ENCODE measurements at places on chromosomes 12 and 14.

DNA sequence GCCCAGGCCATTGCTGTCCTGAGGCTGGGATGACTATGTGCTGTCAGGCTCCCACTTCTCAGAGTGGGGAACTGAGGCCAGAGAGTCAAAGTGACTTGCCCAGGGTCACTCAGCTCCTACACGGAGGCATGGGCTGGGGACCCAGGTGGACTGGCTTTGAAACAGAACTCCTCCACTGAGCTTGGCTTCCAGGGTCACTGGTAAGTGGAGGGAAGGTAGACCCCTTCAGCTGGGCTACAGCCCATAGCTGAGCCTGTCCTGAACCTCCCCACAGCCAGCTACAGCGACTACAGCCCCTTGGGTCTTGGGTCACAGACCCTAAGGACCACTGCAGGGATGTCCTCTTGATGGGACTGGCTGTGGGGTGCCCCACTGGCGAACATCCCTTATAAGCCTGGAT is 40.3 kb upstream of the TRAF3 start:
- no peak for DNase-seq

GRCh38 chr14:71703477-71703876 is 228.8 kb upstream of the RGS6 start:
- no peak for DNase-seq

- no peak for DNase-seq
Measured at GRCh38 chr14:104215706-104216334, 77.4 kb downstream of the KIF26A start.

DNA sequence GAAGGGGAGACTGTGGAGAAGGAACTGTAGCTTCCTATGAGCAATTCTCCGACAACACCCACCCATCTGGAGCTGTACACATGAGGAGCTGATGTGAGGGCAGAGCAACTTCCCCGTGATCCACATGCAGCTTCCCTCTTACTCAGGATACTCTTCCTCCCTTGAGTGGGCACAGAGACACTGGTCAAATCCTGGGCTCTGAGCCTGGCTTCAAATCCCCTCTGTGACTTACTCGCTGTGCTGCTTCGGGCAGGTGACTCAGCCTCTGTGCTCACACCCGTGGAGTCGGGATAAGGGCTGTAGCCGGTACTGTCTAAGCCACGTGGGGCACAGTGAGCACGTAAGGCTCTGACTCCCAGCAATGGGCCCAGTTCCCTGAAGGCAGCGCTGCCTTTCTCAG is 31.1 kb downstream of the ZFYVE21 start:
- DNase-seq = no peak

- DNase-seq = peak; percentile 72
Measured at GRCh38 chr14:44803239-44803905, 158.4 kb downstream of the KLHL28 start.

- DNase-seq = no peak
Measured at GRCh38 chr14:85239791-85240190, 290.2 kb upstream of the FLRT2 start.

GRCh38 chr12:90922145-90922627 is 32.8 kb downstream of the CCER1 start:
- DNase-seq = peak; percentile 58

DNA sequence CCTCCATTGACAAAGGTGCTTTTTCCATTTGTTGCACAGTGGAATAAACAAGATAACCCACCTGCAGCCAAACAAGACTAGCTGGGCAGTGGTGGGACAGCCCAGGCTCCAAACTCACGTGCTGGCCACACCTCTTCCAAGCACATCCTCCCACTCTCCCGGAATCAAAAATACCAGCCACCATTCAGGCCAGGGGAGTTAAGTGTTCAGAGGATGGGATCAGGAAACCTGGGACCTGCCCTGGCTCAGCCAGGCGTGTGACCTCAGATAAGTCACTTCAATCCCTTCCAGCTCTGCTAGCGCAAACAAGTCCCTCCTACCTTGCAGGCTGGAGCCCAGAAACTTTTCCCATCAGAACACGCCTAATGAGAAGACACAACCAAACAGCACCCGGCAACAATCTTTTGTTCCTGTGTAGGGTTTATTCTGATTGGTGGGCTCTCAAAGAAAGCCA is 43.3 kb downstream of the ACTN1 start:
- peak; percentile 99 for DNase-seq

DNA sequence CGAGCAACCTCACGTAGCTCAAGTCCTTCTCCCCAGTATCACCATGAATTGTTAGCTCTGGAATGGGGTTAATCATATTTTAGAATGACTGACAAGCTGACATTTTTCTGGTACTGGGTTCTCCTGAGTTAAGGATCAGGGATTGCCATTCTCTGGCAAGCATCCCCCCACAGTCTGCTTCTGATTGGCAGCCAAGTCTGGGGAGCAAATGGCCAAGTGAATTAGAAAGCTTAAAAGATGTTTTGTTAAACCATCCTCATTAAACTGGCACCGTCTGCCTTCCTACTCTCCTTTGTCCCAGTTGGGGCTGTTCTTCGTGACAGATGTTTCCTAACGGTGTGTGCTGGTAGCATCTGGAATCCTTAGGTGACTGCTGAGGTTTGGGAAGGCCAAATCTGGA is 17.2 kb upstream of the CISTR start:
- no peak for DNase-seq

GRCh38 chr12:109444259-109444658 is 32.8 kb downstream of the KCTD10 start:
- no peak for DNase-seq

DNA sequence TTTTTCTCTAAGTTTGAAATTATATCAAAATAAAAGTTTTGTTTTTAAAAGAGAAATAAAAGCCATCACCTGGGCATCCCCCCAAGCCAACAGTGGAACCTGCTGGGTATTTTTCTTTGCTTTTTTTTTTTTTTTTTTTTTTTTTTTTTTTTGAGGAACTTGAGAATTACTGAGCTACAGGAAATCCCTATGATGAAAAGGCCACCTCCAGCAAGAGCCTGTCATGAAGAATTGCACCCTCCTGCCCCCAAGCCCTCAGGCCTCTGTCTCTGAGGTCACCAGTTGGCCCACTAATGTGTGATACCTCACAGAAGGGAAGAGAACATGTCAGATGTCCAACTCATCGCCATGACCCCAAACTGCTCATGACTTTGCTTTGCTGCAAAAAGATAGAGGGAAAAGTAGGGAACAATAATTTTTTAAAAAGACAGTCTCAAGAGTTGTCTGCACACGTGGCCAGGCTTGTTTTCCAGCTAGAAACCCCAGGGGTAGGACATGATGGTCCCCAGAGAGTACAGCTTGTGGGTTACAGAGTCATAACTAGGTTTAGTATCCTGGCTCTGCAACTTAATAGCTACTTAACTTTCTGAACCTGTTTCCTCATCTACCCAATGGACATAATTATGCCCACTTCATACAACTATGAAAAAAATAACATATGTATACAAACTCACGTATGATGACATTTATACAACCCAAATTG is 124.3 kb upstream of the EGLN3 start:
- no peak for DNase-seq

GRCh38 chr12:33476058-33476457 is 36.4 kb upstream of the SYT10 start:
- DNase-seq = no peak

Measured in dermis blood vessel endothelial cell (primary cell).